ENCODE measurements at places on chromosomes 2 and 18.

GRCh38 chr2:150806336-150806735 is 318.9 kb upstream of the RND3 start:
- no peak for DNase-seq

GRCh38 chr2:112481528-112482233 is at the start of gene TTL:
Gene TTL, plus strand, starts transcription at chr2:112482156. Its CDS starts 189 bp downstream, at chr2:112482345.
- peak; percentile 61 for DNase-seq

DNA sequence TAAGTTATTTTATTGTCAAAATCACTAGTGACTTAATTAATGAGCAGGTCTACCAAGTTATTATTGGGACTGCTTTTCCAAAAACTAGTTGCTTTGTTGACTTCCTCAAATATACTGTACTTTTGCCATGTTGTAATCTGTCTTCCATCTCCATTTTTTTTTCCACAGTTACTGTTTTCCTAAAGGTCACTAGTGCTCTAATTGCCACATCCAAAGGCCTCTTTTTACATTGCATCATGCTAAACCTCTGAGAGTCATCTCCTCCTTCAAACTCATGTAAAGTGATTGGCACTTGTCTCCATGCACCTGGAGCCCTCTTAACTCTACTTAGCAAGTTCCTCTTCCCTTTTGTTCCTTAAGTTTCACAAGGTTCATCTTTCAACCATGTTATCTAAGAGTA is 11.8 kb downstream of the PMAIP1 start:
- DNase-seq: no peak

GRCh38 chr2:118130385-118130784 is 42.1 kb downstream of the INSIG2 start:
- no peak for DNase-seq

- no peak for DNase-seq
These were observed 1.1 kb downstream of the LRATD1 start for GRCh38 chr2:14633461-14634181.

GRCh38 chr2:241063093-241063551 is 39.0 kb downstream of the MTERF4 start:
- no peak for DNase-seq

DNA sequence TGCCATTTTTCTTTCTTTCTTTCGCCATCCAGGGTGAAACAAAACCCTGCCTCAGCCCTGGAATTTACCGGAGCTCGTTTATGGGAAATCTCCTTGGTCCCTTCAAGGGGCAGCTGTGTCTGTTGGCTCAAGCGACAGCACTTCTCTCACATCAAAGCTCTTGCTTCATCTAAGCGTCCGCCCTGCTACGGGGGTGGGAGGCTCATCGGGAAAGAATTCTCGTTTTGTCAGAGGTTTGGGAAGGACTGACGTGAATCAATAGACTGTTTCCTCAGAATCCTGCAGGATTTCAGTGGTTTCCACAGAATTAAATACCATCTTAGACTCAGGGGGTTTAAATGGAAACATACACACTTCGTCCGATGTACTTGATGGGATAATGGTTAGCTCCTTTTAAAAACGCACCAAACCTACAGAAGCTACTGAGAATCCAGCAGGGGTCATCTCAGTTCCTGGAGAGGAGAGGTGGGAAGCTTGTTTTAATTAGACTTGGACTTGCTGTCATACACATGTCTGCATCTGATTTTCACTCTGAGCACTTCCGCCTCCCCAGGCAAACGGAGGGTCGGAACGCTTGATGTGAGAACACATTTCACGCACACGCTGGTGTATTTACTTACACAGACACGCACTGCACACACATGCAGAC is 91.6 kb downstream of the ASB1 start:
- no peak for DNase-seq

- peak; percentile 7 for DNase-seq
These were observed 2.2 kb downstream of the INO80D start for GRCh38 chr2:206083602-206084438.

GRCh38 chr2:217421834-217422233 is 562.0 kb upstream of the TNP1 start:
- no peak for DNase-seq

DNA sequence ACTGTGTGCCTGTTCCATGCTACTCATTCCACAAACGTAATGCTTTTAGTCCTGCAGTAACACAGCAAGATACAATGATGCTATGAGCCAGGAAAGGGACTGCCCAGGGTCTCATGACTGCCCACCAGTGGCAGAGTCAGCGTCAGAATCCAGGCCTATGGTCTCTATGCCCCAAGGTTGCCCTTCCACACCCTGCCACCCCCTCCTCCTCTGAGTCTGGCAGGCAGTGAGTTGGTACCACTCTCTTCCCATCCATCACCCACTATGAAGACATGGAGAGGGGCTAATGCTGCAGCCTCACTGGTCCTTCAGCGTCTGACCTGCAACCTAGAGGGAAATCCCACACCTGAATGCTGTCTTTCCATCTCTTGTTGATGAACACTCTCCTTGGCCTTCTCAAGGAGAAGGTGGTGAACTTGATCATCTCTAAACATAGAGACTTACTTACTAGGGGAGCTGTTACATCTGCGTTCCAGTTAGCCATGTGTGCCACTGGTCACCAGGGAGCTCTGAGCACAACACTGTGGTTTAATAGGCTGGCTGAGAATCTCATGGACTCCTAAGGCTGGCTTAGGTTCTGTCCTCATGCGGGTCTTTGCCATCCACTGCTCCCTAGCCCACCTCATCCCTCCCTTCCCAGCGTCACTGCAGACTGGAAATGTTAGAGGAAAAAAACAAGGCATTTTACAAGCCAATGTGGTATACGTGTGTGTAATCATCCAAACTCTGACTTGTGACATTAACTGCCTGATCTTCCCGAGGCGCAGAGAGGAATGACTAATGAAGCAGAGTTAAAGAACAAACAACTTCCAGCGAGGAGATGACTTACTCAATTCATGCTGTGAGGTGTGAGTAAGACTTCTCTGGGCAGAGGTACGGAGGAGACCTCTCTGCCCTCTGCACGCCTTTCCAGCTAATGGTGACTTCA is 28.8 kb downstream of the STEAP3 start:
- DNase-seq: no peak

DNA sequence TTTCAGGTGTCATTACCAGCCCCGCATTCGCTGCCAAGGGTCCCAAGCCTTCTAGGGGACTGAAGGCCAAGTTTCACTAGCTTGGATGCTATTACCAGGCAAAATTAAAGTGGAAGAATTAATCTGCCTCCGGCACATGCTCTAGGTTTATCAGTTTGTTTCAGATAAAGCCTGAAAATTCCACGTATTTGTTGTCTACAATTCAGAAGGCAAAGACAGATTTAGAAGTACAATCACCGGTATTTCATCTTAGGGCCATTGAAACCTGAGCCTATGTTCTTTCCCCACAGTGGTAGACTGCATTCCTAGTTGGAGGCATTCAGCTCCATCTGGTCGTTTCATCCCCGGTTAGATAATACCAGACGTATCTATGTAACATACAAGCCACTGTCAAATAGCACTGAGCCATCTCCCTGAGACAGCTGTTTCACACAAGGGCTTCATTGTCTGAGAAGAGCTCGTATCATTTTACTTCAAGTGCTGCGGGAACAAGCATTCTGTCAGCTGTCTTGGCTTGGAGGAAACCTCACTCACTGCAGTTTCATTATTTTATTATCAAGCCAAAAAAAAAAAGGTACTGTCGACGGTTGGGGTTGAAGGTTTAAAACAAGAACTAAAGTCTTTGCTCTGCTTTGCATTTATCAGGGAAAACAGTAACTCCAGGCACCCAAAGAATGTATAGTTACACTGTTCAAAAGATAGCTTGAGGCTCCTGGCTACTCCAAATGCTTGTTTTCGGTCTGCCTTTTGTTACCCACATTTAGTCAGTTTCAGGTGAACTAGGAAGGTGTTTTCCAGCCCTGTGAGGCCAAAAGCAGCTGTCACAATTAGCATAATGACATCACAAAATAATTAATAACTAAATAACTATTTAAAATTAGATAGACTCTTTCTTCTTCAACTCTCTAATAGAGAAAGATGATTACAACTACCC is 76.7 kb downstream of the TGIF1 start:
- DNase-seq: no peak

DNA sequence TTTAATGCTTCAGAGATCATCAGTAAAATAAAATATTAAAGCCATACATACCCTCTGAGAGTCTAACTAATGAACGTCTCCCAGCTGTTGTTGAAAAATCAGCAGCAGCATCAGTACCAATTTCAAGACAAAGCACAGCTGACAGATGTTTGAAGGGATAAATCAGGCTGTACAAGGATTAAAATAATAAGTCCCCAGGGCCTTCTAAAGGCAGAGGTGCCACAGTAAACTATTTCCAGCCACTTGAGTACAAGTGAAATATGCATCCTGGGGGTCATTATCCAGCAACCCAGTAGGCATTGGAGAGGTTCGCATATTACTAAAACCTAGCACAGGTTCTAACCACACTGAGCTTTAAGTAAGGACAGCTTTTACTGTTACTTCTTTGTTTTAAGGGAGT is 76.9 kb downstream of the NXPH2 start:
- DNase-seq: no peak

- no peak for DNase-seq
These were observed 256.1 kb upstream of the SYT4 start for GRCh38 chr18:43533371-43533770.

DNA sequence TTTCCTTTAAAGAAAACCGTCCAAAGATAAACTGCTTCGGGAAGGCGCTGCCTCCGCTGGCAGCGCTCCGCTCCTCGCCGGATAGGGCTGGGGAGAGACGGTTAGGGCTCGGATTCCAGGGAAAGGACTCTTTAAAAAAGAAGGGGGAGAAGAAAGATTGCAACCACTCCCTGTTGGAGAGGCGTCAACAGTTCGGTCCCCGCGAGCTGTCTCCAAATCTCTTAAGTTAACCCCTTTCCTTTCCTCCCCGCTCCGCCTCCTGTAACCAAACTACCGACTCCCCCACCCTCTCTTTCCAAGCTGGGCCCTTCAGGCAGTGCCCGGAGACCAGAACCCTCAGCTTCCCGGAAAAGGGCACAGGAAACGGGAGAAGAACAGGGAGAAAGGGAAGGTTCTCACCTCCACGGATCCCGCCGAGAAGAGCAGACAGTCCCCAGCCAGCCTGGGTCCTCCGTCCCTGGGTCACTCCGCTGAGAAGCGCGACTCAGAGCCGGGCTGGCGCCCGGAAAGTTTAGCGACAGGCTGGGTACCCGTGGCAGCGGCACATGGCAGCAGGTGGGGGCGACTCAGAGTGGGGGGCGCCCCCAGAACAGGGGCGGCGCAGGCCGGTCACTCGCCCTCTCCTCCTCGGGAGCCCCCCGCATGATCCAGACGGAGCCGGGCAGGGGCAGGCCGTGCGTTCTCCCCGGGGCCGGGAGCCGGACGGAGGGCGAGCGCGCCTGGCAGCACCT is 675 bp downstream of the FZD5 start:
- DNase-seq: no peak

GRCh38 chr18:50006470-50007046 is 188.4 kb downstream of the MYO5B start:
- DNase-seq: no peak

GRCh38 chr2:47307066-47307465 is 95.9 kb upstream of the MSH2 start:
- DNase-seq: no peak

GRCh38 chr2:20370191-20370590 is 19.5 kb upstream of the PUM2 start:
- no peak for DNase-seq

GRCh38 chr2:26770986-26771586 is 7.0 kb downstream of the SLC35F6 start:
- DNase-seq: no peak

DNA sequence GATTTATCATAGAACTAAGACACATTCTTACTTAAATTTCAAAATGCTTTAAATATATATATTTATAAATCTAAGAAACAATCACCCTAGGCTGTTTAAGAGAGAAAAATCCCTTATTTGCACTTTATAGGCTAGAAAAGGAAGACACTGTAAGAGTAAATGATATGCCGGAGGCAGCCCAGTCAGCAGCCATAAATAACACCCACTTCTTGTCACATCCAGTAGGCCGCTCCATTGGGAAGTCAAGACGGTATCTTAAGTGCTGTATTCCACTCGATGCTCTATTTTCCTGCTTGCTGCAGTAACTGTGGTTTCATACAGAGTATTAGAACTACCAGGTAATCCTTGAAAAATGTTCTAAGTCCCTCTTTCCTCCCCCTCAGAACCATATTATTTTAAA is 57.9 kb downstream of the ABCA12 start:
- DNase-seq: no peak

GRCh38 chr18:12744103-12744502 is 41.3 kb downstream of the PSMG2 start:
- no peak for DNase-seq

- DNase-seq: no peak
These were observed 119.5 kb upstream of the MCFD2 start for GRCh38 chr2:47034973-47035609.

DNA sequence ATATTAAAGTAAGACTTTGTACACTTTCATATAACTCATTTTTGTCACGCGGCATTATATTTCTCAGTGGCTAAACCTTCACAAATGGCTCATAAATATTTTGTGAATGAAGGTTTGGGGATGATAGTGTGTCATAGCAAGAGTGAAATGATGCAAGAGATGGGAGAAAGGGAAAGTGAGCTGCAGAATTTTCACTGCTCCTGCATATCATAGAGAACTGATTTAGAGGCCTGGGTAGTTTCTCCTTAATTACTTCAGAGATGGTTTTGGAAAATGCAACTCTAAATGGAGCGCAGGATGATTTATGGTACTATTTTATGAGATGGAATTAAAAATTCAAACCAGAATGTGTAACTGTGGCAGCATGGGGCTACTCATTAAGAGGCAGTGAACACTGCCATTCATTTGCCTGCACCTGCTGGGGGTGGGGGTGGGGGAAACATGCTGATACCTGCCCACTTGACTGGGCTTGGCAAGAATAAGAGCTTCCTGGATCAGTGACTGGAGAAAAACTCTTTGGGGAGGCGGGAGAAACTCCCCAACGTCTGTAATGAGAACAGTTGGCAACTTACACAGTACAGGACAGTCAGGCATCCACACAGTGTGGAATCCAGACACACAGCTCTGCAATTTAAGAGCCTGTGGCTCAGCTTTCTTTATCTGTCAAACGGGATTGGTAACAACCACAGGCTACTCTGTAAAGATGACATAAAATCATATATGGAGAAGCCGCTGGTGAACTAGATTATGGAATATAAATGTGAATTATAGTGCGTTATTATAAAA is 941.9 kb downstream of the SLC4A3 start:
- DNase-seq: no peak

DNA sequence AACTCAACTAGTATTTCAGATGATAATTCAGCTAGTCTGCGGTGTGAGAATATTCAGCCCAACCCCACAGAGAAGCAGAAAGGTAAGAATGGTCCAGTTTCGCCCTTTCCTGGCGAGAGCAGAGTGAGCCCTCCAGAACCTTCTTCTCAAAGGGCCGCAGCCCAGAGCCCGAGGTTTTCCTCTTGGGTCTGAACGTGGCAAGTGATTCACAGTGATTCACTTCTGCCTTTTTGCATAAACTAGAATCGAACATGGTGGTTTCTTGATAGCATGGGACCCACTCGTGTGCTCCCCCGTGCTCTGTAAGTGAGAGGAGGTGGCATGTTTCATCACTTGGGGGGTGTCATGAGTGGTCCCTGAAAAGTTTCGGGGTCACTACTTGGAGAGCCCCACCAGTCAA is 24.2 kb downstream of the TRAF3IP1 start:
- no peak for DNase-seq

GRCh38 chr2:223929571-223930102 is 15.5 kb downstream of the WDFY1 start:
- DNase-seq: no peak

GRCh38 chr18:58253871-58254270 is 209.8 kb downstream of the NEDD4L start:
- no peak for DNase-seq

All from stimulated activated CD4-positive, alpha-beta T cell treated with anti-CD3 and anti-CD28 coated beads, Interleukin-4, amount 100 ng/mL, for 48 hours (primary cell).